ENCODE measurements at places on chromosomes 3 and 15.

GRCh38 chr3:24513463-24513862 is 18.8 kb upstream of the THRB start:
- no peaks in the 10 kb centered on the region for H3K27me3 ChIP-seq
- no peak overlapping the region for H3K4me3 ChIP-seq
- H3K27ac ChIP-seq: no peak overlapping the region
- H3K4me1 ChIP-seq: no peaks in the 10 kb centered on the region
- no peak for DNase-seq

DNA sequence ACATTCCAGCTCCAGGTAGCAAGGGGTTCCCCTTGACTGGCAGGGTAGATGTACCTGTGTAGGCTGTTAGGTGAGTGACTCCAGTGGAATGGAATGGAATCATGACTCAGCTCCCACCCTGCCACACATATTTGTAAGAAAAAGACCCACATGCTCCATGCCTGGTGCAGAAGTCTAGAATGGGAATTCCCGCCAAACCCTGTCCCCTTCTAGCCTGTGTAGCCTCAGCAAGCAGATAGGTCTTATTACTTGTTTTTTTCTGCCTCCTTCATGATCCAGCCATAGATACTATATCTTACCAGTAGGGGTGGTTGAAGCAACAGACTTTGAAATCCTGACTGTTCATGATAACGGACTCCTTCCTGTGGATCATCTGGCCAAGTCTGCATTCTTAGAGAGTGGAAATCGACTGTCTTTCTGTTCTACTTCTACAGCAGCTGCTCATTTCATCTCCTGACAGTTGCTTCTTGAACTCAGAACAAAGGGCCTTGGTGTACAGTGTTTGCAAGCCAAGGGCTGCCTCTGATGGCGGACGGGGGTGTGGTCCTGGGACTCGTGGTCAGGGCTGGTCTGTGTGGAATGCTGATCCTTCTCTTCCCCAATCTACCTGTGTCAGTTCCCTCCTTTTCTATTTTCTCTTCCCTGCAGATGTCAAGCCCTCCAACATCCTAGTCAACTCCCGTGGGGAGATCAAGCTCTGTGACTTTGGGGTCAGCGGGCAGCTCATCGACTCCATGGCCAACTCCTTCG is 16.3 kb downstream of the SNAPC5 start:
- H3K36me3 ChIP-seq: peaks cover 20% of the 10 kb centered on the region
- H3K4me1 ChIP-seq: peaks cover 6% of the 10 kb centered on the region
- DNase-seq: no peak
- no peaks in the 10 kb centered on the region for H3K27me3 ChIP-seq
- H3K4me3 ChIP-seq: no peak overlapping the region

DNA sequence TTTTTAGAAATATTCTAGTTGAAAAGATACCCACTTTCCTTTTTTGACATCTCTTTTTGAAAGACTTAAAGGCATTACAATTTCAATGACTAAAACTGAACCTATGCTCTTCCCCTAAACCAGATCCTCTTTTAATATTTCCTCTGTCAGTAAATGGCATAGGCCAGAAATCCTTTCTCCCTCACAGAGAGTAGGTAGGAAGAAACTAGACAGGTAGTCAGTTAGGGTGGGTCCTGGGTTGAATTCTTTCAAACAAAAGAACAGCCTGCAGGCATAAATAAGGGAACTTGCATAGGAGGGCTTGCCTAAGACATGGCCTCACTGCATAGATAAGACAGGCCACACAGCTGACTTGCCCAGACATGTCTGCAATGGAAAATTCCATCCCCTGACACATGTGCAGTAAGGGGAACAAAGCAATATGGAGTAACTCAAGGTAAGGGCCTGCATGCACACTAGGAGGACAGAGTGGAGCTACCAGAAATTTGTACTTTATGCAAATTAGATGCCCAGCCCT is 23.1 kb downstream of the PLSCR5 start:
- no peak overlapping the region for H3K27ac ChIP-seq
- H3K27me3 ChIP-seq: no peaks in the 10 kb centered on the region
- H3K36me3 ChIP-seq: no peaks in the 10 kb centered on the region
- no peak overlapping the region for H3K4me3 ChIP-seq
- DNase-seq: no peak

- no peak overlapping the region for H3K4me3 ChIP-seq
- no peaks in the 10 kb centered on the region for H3K36me3 ChIP-seq
- no peaks in the 10 kb centered on the region for H3K4me1 ChIP-seq
Observed at GRCh38 chr3:112605285-112605684, 35.7 kb downstream of the CCDC80 start.

DNA sequence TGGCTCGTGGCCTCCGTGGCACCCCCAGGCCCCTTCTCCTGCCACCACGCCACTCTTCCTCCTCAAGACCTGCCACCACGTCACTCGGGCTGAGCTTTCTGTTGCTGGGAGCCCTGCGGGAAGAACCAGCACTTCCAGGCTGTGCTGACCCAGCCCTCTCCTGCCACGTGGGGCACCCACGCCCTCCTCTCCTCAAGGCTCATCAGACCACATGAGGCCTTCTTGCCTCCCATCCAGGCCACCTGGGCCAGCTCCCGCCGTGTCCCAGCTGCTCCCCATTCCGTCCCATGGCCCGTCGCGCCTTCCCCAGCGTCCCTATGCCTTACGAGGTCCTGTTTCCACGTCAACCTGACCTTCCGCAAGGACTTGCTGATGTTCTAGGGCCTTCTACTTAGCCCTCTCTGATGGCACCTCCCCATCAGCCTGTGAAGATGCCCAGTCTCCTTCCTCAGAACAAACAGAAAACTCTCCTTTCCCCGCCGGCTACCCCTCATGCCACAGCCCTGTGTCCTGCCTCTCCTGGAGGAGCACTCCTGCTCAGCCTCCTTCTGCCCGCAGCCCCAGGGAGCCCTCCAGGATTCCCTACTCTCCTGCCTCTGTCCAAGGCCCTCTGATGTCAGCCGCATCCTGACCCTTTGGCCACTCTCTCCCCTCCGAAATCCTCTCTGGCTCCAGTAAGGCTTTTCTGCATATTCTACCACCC is 71.1 kb upstream of the BLM start:
- DNase-seq: no peak
- H3K4me3 ChIP-seq: no peak overlapping the region
- H3K27me3 ChIP-seq: no peaks in the 10 kb centered on the region
- H3K27ac ChIP-seq: no peak overlapping the region
- H3K36me3 ChIP-seq: no peaks in the 10 kb centered on the region

DNA sequence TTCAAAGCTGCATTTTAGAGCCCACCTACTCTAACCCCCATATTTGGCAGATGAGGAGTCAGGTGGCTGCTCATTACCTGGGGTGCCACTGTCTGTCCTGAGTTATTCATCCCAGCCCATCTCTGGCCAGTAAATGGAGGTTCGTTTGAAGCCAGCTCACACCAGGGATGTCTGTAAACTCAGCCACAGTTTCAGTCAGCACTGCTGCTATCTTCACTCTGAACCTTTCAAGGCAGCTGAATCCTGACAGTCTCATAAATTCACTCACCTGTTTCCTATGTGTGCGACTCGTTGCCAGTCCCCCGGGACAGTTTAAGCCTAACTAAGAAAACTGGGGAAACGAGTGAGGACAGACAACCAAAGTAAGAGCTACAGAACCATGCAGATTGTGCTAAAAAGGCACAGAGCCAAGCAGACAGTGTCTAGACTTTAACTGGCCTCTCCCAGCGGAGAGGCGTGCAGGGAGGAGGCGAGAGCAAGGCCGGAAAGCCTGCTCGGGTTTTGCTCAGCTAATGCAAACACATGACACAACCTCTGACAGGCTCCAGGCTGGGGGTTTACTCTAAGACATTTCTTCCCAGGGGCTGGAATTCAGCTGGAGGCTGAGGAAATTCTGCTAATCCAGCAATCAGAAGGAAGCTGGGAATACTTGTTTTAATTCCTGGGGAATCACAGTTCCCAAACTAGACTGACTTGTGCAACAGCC is 12.0 kb downstream of the FSTL1 start:
- no peak overlapping the region for H3K27ac ChIP-seq
- no peak overlapping the region for H3K4me3 ChIP-seq
- H3K27me3 ChIP-seq: no peaks in the 10 kb centered on the region
- peaks cover 47% of the 10 kb centered on the region for H3K36me3 ChIP-seq

DNA sequence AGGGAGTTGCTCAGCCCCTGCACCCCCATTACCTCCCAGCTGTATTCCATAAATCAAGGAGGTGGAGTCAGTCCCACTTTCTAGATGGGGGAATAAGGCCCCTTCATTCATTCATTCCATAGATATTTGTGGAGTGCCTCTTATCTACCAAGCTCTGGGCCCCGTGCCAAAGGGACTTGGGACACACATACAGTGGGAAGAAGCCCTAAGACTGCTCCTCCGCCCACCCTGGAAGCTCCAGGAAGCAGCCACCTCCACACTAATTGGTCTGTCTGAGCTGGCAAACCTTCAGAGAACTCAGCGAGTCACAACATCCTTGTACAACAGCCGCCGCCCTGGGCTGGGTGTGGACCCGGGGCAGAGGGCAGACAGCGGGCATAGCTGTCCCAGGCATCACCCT is 6.4 kb downstream of the STRA6 start:
- peaks cover 6% of the 10 kb centered on the region for H3K4me1 ChIP-seq
- no peak overlapping the region for H3K4me3 ChIP-seq
- no peaks in the 10 kb centered on the region for H3K36me3 ChIP-seq
- no peak for DNase-seq

DNA sequence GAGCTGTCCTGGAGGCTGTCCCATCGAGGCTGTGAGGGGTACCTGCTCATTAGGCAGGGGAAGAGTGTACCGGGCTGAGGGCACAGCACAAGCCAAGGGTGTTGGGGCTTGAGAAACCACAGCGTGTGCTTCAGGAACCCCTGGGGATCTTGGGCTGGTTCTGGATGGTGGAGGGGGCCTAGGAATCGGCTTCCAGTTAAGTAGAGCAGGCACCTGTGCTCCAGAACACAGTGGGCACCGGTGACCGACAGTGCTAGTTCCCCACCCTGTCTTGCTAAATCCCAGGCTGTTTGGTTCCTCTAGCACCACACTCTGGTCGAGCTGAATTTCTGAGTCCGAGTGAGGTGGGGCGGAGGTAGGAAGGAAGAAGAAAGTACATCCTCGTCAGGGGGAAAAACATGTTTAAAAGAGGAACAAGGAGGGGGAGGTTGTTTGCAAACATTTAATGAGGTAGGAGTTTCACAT is 29.1 kb downstream of the SLC6A6 start:
- DNase-seq: no peak
- H3K27me3 ChIP-seq: no peaks in the 10 kb centered on the region
- no peaks in the 10 kb centered on the region for H3K36me3 ChIP-seq
- H3K27ac ChIP-seq: peak overlapping the region; percentile 9

GRCh38 chr3:72597756-72598195 is 250.5 kb downstream of the SHQ1 start:
- H3K4me3 ChIP-seq: no peak overlapping the region
- no peak overlapping the region for H3K27ac ChIP-seq
- no peaks in the 10 kb centered on the region for H3K36me3 ChIP-seq
- no peak for DNase-seq
- no peaks in the 10 kb centered on the region for H3K27me3 ChIP-seq

GRCh38 chr3:160921020-160921635 is 165.1 kb downstream of the PPM1L start:
- no peak for DNase-seq
- H3K4me3 ChIP-seq: no peak overlapping the region
- no peak overlapping the region for H3K27ac ChIP-seq
- no peaks in the 10 kb centered on the region for H3K4me1 ChIP-seq
- no peaks in the 10 kb centered on the region for H3K36me3 ChIP-seq

DNA sequence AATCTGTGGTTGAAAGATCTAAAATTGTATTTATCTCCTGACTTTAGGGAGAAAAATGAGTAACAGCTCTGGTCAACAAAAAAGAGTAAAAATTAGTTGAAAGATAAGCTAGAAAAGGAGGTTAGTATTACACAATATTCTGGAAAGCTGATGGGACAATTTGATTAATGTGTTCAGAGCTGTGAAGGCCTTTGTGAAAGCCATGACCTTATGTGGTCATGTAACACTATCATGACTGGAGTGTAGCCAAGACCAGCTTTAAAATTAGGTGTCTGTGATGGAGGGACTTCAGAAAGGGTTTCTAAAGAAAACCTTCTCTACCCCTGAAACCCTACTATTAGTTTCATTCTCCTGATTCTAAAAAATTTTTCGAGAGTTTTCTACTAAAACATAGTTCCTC is 127.2 kb downstream of the NFKBIZ start:
- no peaks in the 10 kb centered on the region for H3K36me3 ChIP-seq
- no peak for DNase-seq
- H3K27ac ChIP-seq: no peak overlapping the region

- no peaks in the 10 kb centered on the region for H3K4me1 ChIP-seq
- no peaks in the 10 kb centered on the region for H3K27me3 ChIP-seq
- H3K36me3 ChIP-seq: no peaks in the 10 kb centered on the region
- H3K4me3 ChIP-seq: no peak overlapping the region
Observed at GRCh38 chr3:113560831-113561623, 28.7 kb downstream of the SIDT1 start.

DNA sequence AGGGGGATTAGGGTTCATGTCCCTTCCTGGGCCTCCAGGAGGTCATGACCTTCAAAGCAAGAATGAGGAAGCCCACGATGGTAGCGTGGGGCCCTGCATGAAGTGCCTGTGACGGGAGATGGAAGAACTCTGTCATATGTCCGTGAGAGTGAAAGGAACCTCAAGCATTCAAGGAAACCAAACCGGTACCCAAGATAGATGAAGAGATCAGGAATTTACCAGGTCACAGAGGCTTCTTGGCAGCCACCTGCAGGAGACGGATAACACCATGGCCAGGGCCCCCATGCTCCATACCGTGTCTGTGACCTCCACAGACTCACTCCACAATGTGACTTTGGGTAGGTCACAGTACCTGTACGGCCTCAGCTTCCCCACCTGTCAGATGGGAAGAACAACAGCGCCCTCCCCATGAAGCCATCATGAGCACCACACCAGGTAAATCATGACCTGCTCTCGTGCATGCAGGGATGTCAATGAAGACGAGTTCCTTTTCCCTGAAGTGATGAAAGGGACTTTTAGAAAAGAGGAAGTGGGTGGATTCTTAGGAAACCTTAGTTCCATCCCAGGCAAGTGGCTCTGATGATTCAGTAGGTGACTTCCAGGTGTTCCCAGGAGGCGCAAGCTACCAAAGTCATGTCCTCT is 23.3 kb upstream of the CYP11A1 start:
- H3K27ac ChIP-seq: no peak overlapping the region
- H3K4me3 ChIP-seq: no peak overlapping the region
- no peak for DNase-seq
- no peaks in the 10 kb centered on the region for H3K27me3 ChIP-seq
- H3K36me3 ChIP-seq: no peaks in the 10 kb centered on the region
